Foreskin melanocyte (primary cell): ENCODE measurements at places on chromosomes 5 and 9.
A peak's percentile ranks its signal among the peaks of the same experiment; 100 is the strongest.

GRCh38 chr5:125450771-125451170, 704.3 kb upstream of the ZNF608 start:
- DNase-seq: no peak

GRCh38 chr9:114336157-114336556, 6.5 kb downstream of the ORM2 start:
- DNase-seq: no peak

DNA sequence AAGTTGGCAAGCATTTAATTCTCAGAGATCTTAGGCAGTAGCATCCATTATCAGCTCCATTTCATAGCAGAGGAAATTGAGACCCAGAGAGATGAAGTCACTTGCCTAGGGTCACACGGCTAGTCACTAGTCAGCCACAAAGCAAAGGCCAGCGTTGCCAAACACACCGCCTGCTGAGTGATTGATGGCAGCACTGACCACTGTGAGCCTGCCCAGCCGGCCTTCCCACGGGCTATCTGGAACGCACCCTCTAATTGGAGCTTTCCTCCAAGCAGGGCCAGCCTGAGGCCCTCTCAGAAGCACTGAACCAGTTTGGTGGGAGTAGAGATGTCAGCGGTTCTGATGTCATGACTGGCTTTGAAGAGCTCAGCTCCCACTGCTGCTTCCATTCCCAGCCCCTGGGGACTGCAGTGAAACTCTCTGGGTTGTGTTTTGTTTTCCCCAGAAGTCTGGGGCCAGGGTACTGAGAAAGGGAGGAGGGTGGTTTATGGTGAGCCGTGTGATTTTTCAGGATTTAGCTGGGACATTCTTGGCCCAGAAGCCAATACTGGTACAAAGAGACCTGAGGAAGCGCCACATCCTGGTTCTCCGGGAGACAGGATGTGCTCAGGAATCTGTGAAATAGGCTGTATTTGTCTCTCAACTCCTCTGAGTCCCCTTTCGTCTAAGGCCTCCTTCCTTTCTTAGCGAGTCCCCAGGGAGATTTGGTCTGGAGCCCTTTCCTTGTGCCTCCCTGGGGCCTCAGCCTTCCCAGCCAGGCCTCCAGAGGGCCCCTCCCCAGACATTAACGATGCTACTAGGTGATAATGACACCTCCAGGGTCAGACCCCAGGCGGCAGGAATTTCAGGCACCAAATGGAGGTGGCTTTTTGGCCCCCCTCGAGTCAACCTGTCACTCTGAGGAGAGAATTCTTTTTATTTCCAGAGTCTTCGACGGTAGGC, 44.5 kb downstream of the SPRY4 start:
- DNase-seq: peak; percentile 70

DNA sequence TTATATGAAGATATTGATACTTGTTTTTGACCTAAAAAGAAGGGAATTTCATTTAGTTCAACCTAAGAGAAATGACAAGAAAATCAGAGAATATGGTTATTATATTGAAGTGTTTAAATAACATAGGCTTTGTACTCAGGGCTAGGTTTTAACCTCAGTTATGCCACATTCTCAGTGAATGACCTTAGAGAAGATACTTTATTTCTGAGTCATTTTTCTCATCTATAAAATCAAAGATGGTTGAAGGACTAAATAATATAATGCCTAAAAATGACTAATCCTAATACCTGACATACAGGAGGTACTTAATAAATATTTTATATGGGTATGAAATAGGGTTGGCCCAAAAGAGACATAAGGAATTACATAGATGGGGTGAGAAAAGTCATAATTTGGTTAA, 32.3 kb downstream of the DIMT1 start:
- peak; percentile 42 for DNase-seq

GRCh38 chr5:117177302-117177701, 602.7 kb upstream of the SEMA6A start:
- no peak for DNase-seq

- no peak for DNase-seq
Measured at GRCh38 chr5:71969460-71969859, 137.8 kb upstream of the MAP1B start.

- DNase-seq: no peak
Measured at GRCh38 chr5:74514888-74515551, 125.5 kb downstream of the ENC1 start.

DNA sequence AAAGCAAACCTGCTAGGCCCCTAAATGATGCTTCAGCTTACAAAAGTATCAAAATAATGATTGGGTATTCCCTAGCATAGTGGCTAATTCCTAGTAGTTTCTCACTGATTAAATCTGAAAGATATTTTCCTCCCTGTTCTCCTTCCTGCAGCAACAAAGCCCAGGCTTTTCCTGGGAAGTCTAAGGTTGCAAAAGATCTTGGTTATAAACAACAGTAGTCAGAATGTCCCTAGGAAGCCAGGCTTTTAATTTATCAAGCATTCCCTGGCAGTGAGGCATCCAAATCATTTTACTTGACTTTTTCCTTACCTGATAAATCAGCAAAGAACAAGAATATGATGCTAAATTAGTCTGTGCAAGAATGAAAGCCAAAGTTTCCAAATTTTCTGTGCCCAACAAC, 272.0 kb downstream of the PDE4D start:
- DNase-seq: no peak

DNA sequence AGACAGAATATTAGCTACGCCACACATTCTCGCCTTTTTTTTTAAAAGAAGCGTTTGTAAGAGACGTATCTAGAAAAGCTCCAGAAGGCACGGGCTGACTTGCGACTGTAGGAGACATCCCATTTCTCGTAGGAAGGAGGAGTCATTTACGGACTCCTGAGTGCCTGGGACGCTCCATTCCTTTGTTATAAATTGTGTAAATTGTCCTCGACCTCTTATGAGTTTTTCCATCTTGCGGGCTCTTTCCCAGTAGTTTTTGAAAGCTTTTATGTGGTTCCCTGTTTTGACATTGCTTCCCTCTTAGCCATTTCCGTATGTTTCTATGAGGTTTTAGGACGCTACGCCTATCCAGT, 1.0 kb downstream of the RABL6 start:
- DNase-seq: no peak

- no peak for DNase-seq
Measured at GRCh38 chr9:121281614-121282276, 13.8 kb downstream of the GSN start.

DNA sequence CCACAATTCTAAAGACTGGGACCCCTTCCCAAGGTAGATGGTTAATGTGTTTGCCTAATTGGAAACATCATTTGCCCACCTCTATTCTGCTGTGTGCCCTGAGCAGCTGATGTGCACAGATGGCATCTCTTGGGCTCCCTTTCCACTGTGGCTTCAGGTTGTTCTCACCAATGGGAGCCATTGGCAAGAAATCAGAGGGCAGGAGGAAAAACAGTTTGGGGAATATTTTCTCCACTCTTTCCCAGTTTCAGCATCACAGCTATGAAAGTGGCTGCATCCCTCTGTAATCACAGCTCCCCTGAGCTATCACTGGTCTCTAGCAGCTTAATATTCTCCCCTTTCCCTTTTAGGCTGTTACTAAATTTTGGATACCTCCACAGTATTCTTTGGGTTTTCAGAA, 911.6 kb upstream of the SEMA6A start:
- DNase-seq: no peak

GRCh38 chr9:14722391-14723035, at the start of gene CER1:
Gene CER1 (minus strand): TSS chr9:14722733. CDS start chr9:14722672, 61 bp downstream.
- no peak for DNase-seq

DNA sequence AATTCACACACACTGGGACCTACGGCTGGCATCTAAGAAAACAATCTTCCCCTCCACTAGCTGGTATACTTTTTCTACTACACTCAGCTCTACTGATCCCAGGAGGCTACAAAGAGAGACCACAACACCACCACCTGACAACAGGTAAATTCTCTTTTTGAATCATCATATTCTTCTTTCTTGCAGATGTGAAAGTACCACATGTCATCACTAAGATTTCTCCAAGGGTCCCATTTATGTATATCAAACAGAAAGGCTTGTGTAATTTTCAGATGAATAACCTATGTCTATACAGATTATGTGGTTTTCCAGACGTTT, 25.1 kb downstream of the PUM3 start:
- DNase-seq: no peak
